ENCODE measurements at places on chromosomes 4 and X. TPM values are rescaled to one million over a fixed set of nuclear protein-coding genes. Genes with fewer than 3 reads are reported as not detected.

STAP1 gene
- total RNA-seq, result 0.65 TPM

ERCC6L gene
- total RNA-seq, result 0.22 TPM

CT45A2 gene
- total RNA-seq, result not detected

SPANXC gene
- not detected for total RNA-seq

FAM241A gene
- 6.4 TPM for total RNA-seq

UBE2K gene
- 33.2 TPM for total RNA-seq

ZNF157 gene
- total RNA-seq, result not detected

SHROOM2 gene
- 0.38 TPM for total RNA-seq

STX18 gene
- total RNA-seq, result 25.5 TPM

NSG1 gene
- not detected for total RNA-seq

PDE6B gene
- 5.9 TPM for total RNA-seq

FGF2 gene
- total RNA-seq, result 43.5 TPM

VSIG4 gene
- total RNA-seq, result 793 TPM

TLR6 gene
- total RNA-seq, result 10.1 TPM

MGAT4D gene
- not detected for total RNA-seq

PTPN13 gene
- 35.7 TPM for total RNA-seq

NCBP2L gene
- not detected for total RNA-seq

ARMCX1 gene
- 41.0 TPM for total RNA-seq

CLNK gene
- total RNA-seq, result not detected

TMPRSS11F gene
- not detected for total RNA-seq

MSX1 gene
- 11.6 TPM for total RNA-seq

CLGN gene
- not detected for total RNA-seq

CPEB2 gene
- total RNA-seq, result 28.1 TPM

KDM6A gene
- total RNA-seq, result 27.3 TPM

CCDC110 gene
- 0.33 TPM for total RNA-seq

MAGEA10 gene
- not detected for total RNA-seq

MAGEC2 gene
- not detected for total RNA-seq

CTAG2 gene
- not detected for total RNA-seq

F8A2 gene
- total RNA-seq, result not detected

UGT2B10 gene
- total RNA-seq, result not detected

PI4K2B gene
- 11.7 TPM for total RNA-seq

GABRE gene
- 260 TPM for total RNA-seq

RHOXF1 gene
- 1.1 TPM for total RNA-seq

TLR3 gene
- 4.6 TPM for total RNA-seq

TMLHE gene
- total RNA-seq, result 26.7 TPM

Measured in subcutaneous adipose tissue (tissue), 4 donors.